ENCODE measurements at places on chromosomes 1 and 21.

DNA sequence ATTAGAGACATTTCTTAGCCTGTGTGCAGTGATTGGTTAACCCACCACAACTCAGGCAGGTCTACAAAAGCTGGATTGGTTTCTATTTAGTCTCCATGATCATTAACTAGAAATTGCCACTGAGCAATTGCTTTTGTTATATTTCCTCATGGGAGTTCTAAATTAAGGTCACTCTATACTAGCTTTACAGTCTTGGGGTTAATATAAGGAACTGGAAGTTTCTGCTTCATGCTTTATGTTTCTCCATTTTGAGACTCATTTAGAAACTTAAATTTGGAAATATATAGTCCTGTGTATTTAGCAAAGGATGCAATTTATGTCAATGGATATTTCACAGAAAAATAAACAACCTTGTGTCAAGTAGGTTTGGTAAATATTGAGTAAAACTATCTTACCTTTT, 137.5 kb downstream of the HLX start:
- no peak for DNase-seq

DNA sequence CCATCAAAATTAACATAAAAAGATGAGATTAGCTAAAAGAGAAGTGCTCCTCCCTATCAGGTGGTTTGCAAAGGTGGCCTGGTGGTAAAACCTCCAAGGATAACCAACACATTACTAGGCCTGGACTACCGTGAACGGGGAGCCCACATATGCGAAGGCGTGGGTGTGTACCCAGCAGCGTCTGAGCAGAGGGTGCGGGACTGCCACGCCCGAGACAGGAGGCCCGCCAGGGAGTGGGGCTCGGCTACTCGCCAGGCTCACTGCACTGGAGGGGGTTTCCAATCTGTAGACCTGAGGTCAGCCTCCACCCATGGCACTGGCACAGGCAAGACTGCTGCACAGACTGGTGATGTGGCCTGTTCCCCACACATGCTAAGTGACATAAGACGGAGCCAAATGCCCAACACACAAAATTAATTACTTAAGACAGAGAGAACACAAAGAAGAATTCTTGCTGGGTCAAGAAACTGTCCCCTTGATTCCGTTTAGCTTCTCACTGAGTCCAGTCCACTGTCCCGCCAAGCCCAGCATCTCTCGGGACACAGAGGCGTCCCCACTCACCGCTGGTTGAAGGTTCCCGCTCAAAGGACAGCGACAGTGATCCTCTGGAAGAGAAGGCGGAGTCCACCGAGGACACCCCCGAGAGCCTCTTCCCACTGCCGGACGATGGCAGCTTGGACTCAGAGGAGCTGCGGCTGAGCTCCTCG, 23.4 kb downstream of the RIPK4 start:
- DNase-seq: no peak

- no peak for DNase-seq
These were observed 373.7 kb upstream of the C1orf174 start for GRCh38 chr1:4273747-4274146.

- no peak for DNase-seq
These were observed at the start of gene POU3F1 for GRCh38 chr1:38046333-38046883. TSS of gene POU3F1 (minus strand) at chr1:38046793. CDS start at chr1:38046743, 50 bp downstream.

Measured in activated CD4-positive, alpha-beta T cell treated with anti-CD3 and anti-CD28 coated beads for 24 hours (primary cell).